SK-MEL-5 (cell line): ENCODE measurements at places on chromosomes 4 and X.

- DNase-seq: peak; percentile 67
Measured at GRCh38 chr4:7658341-7659204, 223.8 kb upstream of the PSAPL1 start.

DNA sequence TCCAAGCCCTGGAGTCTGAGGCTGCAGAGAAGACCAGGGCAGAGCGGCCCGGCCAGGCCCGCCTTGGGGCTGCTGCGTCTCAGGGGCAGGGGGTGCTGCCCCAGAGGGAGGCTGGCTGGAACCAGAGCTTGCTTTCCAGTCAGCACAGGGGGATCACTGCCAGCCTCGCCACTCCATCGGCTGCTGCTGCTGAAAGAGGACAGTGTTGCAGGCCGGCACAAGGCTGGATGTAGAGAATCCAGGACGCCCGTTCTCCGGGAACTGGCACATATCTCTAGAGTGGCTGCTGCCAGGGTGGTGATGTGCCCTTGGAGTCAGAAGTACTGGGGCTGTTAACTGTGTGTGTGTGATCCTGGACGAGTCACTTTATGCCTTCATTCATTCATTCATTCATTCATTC is 31.9 kb upstream of the SORCS2 start:
- no peak for DNase-seq

DNA sequence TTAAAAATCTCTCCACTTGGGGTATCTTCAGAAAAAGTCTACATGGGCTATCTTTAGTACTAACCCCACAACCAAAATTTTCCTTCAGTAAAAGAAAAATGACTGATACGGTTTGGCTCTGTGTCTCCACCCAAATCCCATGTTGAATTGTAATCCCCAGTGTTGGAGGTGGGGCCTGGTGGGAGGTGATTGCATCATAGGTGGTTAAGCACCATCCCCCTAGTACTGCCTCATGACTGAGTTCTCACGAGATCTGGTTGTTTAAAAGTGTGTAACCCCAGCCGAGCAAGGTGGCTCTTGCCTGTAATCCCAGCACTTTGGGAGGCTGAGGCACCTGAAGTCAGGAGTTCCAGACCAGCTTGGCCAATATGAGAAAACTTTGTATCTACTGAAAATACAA is 66.8 kb downstream of the USP46 start:
- no peak for DNase-seq

- no peak for DNase-seq
Measured at GRCh38 chr4:95319169-95319568, 229.6 kb downstream of the UNC5C start.

GRCh38 chr4:77001907-77002306 is 52.4 kb downstream of the SEPTIN11 start:
- DNase-seq: no peak

DNA sequence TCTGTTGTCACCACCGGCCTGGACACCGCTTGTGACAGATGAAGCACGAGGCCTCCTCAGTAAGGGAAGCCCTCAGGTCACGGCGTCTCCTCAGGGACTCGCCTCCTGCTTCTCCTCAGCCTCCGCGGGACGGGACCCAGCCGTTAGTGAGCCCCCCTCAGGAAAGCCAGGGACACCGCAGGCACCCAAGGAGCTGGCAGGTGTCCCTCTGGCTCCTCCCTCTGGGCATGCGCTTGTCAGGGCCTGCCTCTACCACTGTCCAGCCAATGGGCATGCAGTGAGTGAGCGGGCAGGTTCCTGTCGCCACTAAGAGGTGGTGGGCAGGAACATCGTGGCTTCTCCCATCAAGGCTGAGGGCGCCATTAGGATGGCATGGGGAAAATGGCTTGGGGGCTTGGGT is 23.5 kb upstream of the CT55 start:
- no peak for DNase-seq

DNA sequence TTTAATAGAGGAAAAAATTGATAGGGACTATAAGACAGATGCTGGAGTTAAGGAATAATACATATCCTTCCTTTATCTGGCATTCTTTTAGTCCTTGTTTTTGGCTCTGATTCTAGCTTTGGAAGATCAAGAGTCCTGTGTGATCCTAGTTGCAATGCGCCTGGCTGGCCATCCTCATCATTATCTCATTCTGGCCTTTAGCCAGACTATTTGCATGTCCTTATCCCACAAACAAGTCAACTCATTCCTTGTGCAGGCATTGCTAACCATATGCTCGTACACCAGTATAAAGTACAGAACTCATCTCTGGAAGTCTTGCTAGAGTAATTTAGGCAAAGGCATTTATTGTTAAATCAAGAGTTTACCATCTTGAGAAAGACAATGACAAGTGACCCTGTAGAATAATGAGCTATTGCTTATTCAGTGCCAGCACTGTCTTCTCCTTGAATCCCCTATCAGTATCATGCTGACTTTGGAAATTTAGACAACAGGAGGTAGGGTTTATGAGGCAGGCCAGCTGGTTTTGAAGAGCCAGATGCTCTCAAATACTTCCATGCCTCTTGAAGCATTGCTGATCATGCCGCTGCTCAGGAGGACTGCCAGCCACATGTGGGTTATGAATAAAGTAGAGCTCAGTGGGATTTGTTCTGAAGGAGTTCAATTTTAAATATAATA is 1730.3 kb upstream of the TENM3 start:
- DNase-seq: no peak

DNA sequence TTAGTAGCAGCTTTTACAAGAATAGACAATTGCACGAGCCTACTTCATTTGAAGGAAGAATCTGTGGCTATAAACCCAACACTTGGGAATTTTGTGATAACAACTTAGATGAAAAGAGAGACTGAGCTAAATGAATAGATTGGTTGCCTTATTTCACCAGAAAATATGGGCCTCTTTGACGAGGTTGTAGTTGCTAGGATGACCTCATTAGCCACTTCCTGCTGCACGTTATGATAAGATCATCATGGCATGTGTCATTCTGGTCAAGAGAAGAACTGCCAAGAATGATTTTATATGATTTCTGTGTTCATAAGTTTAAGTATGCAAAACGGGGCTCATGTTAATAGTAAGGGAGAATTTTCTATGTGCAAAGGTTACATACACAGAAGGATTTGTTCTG is 321.9 kb upstream of the GIMD1 start:
- DNase-seq: no peak

GRCh38 chrX:107760304-107761077 is 15.1 kb downstream of the TSC22D3 start:
- no peak for DNase-seq

DNA sequence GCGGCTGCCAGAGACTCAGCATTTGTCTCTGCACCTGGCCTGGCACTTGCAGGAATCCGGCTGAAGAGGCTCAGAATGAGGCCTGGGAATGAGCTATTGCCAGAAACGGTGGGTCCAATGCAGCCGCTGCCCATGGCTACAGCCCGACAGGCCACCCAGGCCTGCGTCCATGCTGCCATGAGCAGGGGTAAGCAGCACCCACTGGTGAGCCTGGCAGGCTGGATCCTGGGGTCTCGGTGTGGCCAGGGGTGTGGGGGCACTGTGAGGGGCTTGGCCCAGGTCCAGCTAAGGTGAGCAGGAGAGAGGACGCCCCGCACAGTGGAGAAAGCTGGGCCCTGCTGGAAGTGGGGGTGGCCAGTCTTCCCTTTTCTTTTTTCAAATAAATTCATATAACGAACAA is 60.3 kb upstream of the MXD4 start:
- no peak for DNase-seq

GRCh38 chr4:42768125-42768748 is 111.3 kb upstream of the ATP8A1 start:
- DNase-seq: peak; percentile 2

DNA sequence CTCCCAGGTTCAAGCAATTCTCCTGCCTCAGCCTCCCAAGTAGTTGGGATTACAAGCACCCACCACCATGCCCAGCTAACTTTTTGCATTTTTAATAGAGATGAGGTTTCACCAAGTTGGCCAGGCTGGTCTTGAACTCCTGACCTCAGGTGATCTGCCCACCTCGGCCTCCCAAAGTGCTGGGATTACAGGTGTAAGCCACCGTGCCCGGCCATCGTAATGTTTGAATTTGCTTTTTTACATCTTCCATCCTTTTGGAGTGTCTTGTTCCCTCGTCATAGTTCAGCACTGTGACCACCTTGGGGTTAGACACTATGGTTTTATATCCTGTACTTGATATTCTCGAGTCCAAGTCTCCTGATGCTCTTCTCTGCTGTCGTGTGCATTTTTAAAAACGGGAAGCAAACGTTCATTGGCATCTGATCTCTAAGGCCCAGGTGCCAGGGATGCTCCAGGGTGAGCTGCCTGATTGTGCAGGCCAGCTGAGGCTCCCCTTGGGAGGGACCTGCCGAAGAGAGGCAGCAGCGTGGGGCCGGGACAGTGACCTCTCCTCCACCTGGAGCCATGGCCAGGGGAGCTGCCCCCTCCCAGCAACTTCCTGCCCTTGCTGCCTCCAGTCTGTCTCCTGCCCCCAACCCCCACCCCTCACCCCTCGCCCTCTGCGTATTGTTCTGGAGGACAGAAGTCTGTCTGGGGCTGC is 16.7 kb downstream of the DGKQ start:
- DNase-seq: no peak

GRCh38 chr4:89411539-89412309 is 104.1 kb upstream of the GPRIN3 start:
- no peak for DNase-seq

- DNase-seq: no peak
Measured at GRCh38 chr4:101102114-101102742, 245.1 kb downstream of the PPP3CA start.

- DNase-seq: peak; percentile 57
Measured at GRCh38 chr4:25860586-25861279, 2.1 kb downstream of the SEL1L3 start.

DNA sequence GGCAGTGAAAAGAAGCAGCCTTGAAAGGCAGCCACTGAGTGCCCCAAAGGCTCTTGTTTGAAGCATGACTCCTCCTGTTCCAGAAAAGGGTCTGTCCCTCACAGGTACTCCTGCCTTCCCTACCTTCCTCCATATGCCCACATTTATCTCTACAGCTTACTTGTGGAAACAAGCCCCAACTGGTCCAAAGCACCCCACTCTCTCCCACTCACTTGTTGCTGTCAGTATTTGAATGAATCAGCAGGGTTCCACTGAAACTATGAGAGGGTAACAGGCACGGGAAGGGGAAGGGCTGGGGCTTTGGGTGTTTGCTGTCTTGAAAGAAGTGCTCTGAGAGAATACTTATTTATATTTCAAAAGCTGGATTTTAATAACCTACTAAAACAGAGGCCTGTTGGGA is 34.9 kb downstream of the GPR143 start:
- DNase-seq: no peak

- no peak for DNase-seq
Measured at GRCh38 chr4:95715830-95716229, 124.1 kb upstream of the PDHA2 start.

GRCh38 chr4:157220371-157220881 is at the start of gene GRIA2:
Gene GRIA2 (plus strand): TSS chr4:157220728. CDS start chr4:157221043, 315 bp downstream.
- peak; percentile 28 for DNase-seq

GRCh38 chrX:43345166-43345565 is 310.9 kb upstream of the MAOA start:
- no peak for DNase-seq

GRCh38 chr4:174225349-174226049 is 58.0 kb downstream of the FBXO8 start:
- peak; percentile 53 for DNase-seq

- no peak for DNase-seq
Measured at GRCh38 chr4:66298569-66298968, 628.3 kb upstream of the EPHA5 start.

DNA sequence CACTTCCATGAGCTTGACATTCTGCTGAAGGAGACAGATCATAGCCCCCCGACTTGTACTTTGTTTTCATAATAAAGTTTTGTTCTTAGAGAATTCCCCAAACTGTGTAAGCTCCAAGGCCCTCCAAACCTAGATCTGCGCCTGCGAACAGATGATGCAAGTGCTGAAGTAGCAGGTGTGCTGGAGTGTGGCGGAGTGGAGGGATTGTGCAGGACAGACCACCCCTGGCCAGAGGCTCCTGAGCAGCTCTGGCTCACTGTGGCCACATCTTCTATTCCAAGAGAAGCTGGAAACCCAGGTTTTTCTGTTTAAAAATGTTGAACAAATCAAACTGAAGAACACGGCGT is 46.4 kb downstream of the TBC1D14 start:
- no peak for DNase-seq

- DNase-seq: no peak
Measured at GRCh38 chr4:23113104-23113503, 420.4 kb downstream of the GBA3 start.

GRCh38 chr4:156771171-156771837 is 200.3 kb downstream of the PDGFC start:
- peak; percentile 64 for DNase-seq

- peak; percentile 56 for DNase-seq
Measured at GRCh38 chrX:80181079-80181478, 166.5 kb downstream of the TBX22 start.

- DNase-seq: no peak
Measured at GRCh38 chrX:27735914-27736313, 71.9 kb upstream of the MAGEB10 start.

- DNase-seq: no peak
Measured at GRCh38 chr4:73856518-73856917, 3.4 kb downstream of the PF4V1 start.

DNA sequence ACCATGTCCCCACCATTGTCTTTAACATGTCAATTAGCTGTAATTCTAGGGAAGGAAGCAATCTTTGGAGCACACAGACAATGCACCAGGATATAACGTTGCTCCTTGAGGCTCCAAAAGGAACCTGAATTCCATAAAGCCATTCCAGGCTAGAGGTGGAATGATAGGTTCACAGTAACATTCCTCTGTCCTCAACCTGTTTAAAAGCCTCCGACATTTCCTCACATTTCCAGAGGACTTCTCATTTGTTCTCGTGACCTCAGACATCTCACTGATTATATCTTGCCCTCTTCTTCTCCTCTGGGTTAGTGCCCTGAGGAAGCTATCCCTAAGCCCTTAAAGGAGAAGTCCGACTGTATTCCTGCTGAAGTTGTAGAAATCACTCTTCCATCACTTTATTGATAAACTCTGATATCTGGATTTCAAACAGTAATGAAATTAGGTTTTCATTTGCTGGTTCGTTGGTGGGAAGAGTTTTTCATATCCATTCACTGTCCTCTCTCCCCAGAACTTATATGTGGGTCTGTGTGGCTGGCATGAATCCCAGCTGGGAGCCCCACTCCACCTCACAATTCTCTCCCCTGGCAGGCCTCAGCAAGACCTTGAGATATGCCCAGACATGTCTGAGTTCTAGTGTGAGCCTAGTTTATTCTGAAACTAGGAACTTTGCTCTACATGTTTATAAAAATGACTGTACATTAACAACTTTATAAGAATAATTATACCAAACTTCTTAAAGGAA is 44.2 kb upstream of the PRSS12 start:
- DNase-seq: no peak

DNA sequence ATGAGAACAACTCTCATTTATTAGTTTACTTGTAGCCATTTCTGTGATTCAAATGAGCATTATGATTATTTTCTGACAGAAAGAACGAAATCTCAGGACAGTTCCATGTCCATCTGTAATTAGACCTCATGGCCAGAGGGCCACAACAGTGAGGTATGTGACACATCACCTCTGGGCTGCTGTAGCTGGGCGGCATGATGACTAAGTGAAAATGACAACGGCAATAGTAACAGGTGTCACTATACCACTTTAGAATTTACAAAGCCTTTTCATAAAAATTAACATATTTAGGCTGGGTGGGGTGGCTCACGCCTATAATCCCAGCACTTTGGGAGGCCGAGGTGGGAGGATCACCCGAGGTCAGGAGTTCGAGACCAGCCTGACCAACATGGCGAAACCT is 252.6 kb downstream of the CBR4 start:
- no peak for DNase-seq
